ENCODE measurements at places on chromosomes 2 and 18.

DNA sequence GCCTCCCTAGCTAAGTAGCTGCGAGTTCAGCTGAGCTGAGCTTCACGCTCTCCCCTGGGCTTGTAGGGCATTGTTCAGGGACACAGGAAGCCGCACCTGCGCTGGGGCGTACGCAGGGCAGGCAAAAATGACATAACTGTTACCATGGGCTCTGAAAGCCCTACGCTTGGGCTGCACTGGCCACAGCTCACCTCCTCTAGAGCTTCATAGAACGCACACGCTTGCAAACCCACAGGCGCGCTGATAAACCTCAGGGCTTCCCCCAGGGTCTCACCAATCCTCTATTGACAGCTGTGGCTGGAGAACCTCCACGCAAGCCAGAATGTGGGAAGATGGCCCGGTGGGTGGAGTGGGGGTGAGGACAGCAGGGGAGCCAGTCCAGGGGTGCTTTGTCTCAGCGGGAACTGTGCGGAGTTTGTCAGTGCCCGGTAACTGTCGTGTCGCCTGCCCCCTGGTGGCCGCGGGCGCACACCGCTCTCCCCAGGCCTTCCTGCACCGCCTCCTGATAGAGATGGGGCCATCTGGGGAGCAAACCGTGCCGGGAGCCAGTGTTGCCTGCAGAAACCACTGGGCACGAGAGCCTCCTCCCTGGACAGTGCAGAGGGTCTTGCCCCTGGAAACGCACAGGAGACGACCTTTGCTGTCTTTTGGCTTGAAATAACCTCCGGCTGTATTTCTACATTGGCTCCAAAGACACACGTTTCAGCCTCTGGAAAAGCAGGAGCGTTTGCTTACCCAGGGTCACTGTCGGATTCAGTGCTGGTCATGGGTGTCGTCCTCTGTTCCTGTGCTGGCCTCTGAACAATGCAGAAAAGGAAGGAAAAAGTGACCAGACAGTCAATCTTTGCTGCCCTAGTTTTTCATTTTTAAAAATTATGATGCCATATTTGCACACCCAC lies 17.0 kb upstream of the CIDEA start:
- DNase-seq, result peak; percentile 21

- DNase-seq, result no peak
Measured at GRCh38 chr2:20507711-20508110, 60.8 kb downstream of the RHOB start.

- DNase-seq, result no peak
Measured at GRCh38 chr2:79994161-79994560, 310.4 kb downstream of the LRRTM1 start.

GRCh38 chr2:152072011-152072410 lies 26.8 kb downstream of the CACNB4 start:
- no peak for DNase-seq

GRCh38 chr18:54338230-54338629 lies 19.4 kb downstream of the STARD6 start:
- no peak for DNase-seq

- DNase-seq, result peak; percentile 52
Measured at GRCh38 chr18:56709463-56709862, 58.3 kb downstream of the WDR7 start.

GRCh38 chr2:142398212-142398611 lies 267.4 kb upstream of the LRP1B start:
- no peak for DNase-seq

GRCh38 chr2:80610108-80610507 lies 305.6 kb upstream of the LRRTM1 start:
- DNase-seq, result no peak
